ENCODE measurements at places on chromosomes 3 and 15.
A peak's percentile ranks its signal among the peaks of the same experiment; 100 is the strongest.

- DNase-seq: peak; percentile 65
Measured at GRCh38 chr3:119580067-119580760, 922 bp downstream of the ADPRH start.

- DNase-seq: peak; percentile 53
Measured at GRCh38 chr15:52309154-52309548, 13.5 kb upstream of the MYO5C start.

- DNase-seq: no peak
Measured at GRCh38 chr15:73035221-73035620, 17.0 kb upstream of the NEO1 start.

GRCh38 chr15:64197425-64197824 is 34.6 kb upstream of the PPIB start:
- DNase-seq: no peak

- DNase-seq: no peak
Measured at GRCh38 chr3:64336488-64336887, 111.2 kb upstream of the PRICKLE2 start.

DNA sequence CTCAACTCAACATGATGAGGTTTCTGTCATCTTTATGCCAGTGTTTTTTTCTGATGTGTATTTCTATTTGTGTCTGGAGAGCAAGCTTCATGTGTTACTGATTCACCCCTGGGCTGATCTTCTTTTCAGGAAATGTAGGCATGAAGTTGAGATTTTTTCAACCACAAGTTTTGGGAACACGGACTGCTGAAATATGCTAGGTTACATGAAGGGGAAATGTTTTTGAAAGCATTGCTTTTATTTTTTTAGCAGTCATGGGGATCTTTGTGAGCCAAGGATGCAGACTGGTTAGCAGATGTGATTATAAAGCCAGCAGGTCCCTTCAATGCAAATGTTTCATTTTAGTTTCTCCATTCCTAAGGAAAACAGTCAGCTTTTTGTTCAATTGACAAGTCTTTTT is 219.3 kb upstream of the COL8A1 start:
- no peak for DNase-seq

DNA sequence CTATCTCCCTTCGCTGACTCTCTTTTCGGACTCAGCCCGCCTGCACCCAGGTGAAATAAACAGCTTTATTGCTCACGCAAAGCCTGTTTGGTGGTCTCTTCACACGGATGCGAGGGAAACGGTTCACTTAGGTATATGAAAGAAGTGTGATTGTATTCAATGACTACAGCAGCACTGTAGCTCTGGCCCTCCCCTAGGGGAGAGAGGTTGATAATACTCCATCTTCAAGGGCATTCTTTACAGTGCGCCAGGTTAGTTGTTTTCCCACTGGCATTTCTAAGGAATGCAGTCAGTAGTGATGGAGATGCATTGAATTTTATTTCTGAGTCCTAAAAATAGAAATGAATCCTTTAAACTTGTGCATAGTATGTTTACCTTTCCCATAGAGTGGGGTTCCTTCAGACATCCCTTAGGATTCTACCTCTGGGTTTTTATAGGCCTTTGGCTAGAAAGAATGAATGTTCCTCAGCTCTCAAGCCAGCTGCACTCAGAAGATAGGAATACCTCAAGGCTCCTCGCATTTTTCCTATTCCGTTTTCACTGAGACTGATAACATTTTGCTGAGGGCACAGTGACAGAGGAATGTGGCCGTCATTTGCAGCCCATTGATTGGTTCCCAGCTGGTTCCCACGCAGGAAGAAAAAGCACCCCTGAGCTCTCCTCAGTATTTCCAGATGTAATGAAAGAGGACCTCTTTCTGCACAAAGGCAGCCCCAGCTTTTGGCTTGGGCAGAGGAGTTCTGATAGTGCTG is 131.8 kb upstream of the C2CD4B start:
- no peak for DNase-seq

Measured in GM12864 (cell line).